ENCODE measurements at places on chromosomes 3 and 15.

DNA sequence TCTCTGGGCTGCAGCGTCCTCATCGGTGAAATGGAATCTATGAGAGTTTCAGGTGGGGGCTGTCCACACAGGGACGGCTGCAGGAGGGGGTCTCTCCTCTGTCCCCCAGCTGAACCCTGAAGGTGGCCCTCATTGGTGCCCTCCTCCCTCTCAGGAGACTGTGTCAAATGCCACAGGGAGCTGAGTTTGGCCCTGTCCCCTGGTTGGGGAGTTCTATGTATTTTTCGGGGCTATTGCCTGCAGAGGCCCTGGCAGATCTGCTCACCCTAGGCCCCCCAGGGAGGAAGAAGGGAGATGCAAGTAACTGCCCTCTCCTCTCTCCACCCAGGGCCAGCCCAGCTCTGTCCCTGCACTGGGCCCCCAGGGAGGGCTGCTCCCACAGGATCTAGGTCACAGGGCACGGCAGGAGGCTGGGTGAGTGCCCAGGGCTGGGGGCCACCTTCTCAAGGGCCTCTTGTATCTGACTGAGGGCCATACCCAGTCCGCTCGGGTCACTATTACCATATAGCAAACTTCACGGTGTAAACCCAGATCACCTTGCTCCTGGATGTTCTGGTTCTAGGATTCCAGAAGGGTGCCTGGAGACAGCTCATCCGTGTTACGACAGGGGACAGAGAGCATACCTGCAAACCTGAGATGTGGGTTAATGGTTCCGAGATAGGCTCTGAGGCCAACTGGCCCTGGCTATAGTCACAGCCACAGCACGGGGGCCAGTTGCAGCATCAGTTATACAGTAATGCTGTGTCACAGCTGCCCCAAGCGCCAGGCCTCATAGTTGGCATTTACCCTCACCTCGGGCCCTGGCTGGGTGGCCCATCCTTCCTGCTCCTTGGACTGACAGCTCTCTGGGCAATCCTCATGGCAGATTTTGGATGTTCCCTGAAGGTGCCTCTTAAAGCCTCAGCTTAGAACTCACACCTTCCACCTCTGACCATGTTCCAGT lies 102.4 kb upstream of the PRR23E start:
- H3K4me1 ChIP-seq, result no peaks in the 10 kb centered on the region
- no peak overlapping the region for H3K4me3 ChIP-seq

- no peaks in the 10 kb centered on the region for H3K36me3 ChIP-seq
- H3K27me3 ChIP-seq, result no peaks in the 10 kb centered on the region
- DNase-seq, result no peak
- no peak overlapping the region for H3K4me3 ChIP-seq
These were observed 15.4 kb downstream of the APH1B start for GRCh38 chr15:63292771-63293170.

DNA sequence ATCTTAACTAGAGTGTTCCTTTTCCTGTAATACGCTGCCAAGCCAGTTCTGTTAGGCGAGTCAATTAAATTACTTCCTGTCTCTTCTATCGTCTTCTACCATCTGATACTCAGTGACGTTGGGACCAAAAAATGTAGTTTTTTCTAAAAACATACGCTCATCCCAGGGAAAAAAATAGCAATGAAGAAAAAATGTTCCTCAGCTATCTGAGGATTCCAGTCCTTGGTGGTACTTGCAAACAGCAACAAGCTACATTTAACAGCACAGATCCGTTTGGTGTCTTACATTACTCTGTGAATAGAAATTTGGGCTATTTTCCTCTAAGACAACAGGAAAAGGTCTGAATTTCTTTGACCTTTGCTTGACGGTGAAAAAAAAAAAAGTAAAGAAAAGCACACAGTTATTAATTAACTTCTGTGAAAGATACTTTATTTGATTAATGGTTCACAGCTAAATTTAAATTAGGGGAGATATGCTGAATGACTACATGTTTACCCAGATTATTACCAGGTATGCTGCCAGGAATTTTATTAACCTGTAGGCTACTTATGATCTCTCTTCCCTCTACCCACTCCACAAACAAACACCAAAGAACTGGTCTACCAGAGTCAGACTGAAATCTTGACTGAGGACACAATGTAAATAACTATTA lies 254.4 kb upstream of the ZPLD1 start:
- peak overlapping the region; percentile 9 for H3K4me3 ChIP-seq
- no peaks in the 10 kb centered on the region for H3K27me3 ChIP-seq
- no peaks in the 10 kb centered on the region for H3K36me3 ChIP-seq
- DNase-seq, result no peak
- peak overlapping the region; percentile 95 for H3K27ac ChIP-seq
- peaks cover 29% of the 10 kb centered on the region for H3K4me1 ChIP-seq

GRCh38 chr15:70806992-70807712 lies 43.8 kb upstream of the UACA start:
- H3K36me3 ChIP-seq, result no peaks in the 10 kb centered on the region
- no peak overlapping the region for H3K4me3 ChIP-seq
- H3K27me3 ChIP-seq, result no peaks in the 10 kb centered on the region

- no peak for DNase-seq
- no peaks in the 10 kb centered on the region for H3K36me3 ChIP-seq
- no peaks in the 10 kb centered on the region for H3K27me3 ChIP-seq
These were observed 3.7 kb upstream of the SLC6A6 start for GRCh38 chr3:14398797-14399106.

DNA sequence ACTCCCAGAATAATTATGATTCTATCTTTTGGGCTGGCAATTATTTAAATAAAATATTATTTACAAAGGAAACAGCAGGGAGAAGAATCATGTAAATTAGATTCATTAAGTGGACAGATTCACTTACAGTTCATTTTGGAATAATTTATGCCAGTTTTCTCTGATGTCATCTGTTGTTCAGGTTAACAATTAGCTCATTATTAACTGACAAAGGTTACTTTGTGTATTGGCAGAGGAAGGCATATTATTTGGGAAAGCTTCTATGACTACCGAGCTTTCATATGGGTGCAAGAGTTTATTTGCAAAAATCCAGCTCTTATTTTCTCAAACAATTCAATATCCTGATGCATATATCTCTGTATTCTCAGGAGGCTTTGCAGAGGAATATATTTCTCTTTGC lies 224.4 kb downstream of the CHST2 start:
- H3K4me1 ChIP-seq, result no peaks in the 10 kb centered on the region
- H3K4me3 ChIP-seq, result no peak overlapping the region

DNA sequence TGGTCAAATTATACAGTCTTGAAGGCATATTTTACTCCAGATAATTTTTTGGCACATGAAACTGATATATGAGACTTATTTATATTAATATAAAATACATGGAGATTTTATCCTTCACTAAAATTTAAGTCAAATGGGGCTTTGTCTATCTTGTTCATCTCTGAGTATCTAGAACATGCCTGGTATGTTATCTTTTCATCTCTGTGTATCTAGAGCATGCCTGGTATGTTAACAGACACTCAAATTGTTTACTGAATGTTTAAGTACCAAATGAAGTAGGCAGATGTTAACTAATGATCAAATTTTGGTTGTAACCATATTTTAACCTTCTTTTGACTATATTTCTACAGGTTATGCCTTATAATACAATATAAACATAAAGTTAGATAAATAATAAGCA lies 7.7 kb downstream of the GTF2A2 start:
- H3K4me1 ChIP-seq, result no peaks in the 10 kb centered on the region
- H3K4me3 ChIP-seq, result no peak overlapping the region
- DNase-seq, result no peak
- H3K27me3 ChIP-seq, result no peaks in the 10 kb centered on the region

DNA sequence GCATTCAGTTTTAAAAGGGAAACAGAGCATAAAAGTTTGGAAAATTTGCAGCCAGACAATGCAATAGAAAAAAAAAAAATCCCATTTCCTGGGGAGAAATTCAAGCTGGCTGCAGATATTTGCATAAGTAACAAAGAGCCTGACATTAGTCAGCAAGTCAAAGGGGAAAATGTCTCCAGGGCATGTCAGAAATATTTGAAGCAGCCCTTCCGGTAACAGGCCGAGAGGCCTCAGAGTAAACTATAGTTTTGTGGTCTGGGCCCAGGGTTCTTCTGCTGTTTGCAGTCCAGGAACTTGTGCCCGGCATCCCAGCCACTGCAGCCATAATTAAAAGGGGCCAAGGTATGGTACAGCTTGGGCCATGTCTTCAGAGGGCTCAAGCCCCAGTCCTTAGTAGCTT lies 411.6 kb upstream of the BCHE start:
- no peaks in the 10 kb centered on the region for H3K27me3 ChIP-seq
- no peak overlapping the region for H3K27ac ChIP-seq
- no peaks in the 10 kb centered on the region for H3K4me1 ChIP-seq

Measured in kidney (tissue), 22 donors.